ENCODE measurements at places on chromosomes 16 and 17.

DNA sequence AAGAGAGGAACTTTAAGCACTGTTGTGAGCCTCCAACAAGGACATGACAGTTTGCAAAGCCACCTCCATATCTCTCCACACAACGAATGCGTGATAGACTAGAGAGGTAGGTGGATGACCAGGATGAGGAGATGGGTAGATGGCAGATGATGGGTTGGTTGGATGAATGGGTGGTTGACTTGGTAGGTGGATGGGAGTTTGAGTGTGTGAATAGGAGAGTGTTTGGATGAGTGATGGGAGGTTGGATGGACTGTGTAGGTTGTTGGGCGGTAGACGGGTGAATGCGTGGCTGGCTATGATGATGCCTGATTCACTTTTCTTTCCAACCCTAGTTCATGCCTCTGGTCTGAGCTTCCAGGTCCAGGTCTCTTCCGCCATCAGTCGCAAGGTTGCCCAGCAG lies 4.1 kb downstream of the CDH16 start:
- no peak for DNase-seq

DNA sequence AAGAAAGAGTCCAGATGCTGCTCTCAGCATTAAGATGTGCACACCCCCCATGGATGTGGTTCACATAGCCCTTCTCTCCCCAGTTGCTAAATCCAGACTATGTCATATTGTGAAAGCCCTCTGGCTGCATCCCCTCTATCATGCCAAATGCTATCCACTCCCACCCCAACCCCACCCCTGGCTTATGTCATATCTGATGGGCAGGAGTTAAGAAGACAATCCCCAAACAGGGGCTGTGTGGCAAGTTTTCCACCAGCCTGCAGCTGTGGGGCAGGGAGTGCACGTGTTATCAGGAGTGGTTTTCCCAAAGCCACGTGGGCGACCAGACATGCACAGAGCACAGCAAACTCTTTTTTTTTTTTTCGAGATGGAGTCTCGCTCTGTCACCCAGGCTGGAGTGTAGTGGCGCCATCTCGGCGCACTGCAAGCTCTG lies 10.0 kb downstream of the FAM117A start:
- DNase-seq, result peak; percentile 82

GRCh38 chr17:82858376-82859126 lies 18.7 kb upstream of the ZNF750 start:
- no peak for DNase-seq

DNA sequence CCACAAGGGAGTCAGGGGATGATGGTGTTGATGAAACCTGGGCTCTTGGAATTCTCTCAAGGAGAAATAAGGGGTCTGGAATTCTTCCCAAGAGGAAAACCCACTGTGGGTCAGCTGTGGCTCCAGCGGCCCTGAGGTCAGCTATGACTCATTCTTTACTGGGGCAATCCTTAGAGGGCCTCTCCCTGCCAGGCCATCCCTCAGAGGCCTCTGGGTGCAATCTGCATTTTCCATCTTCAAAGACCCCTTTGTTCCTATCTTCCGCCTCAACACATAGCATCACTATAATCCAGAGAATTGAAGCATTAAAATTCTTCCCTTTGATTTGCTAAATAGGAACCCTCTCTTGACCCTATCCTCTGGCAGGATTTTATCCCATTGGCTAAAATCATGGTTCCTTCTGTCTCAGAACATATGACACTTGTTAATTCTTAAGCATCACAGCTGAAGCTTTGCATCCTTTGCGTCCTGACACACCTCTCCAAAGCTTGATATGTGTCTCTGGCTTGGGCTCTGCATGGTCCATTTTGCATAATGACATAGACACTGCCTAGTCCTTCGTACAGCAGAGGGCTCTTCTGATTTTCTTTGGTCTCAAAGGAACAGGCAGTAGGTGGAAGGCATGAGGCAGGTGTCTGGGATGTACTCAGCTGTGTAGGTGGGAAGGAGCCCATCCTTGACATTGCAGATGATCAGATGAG lies 4.4 kb upstream of the KRT37 start:
- no peak for DNase-seq

GRCh38 chr17:33106525-33107165 lies 115.0 kb downstream of the SPACA3 start:
- no peak for DNase-seq

- peak; percentile 62 for DNase-seq
Observed at GRCh38 chr17:81712468-81713003, 452 bp downstream of the SLC25A10 start.

DNA sequence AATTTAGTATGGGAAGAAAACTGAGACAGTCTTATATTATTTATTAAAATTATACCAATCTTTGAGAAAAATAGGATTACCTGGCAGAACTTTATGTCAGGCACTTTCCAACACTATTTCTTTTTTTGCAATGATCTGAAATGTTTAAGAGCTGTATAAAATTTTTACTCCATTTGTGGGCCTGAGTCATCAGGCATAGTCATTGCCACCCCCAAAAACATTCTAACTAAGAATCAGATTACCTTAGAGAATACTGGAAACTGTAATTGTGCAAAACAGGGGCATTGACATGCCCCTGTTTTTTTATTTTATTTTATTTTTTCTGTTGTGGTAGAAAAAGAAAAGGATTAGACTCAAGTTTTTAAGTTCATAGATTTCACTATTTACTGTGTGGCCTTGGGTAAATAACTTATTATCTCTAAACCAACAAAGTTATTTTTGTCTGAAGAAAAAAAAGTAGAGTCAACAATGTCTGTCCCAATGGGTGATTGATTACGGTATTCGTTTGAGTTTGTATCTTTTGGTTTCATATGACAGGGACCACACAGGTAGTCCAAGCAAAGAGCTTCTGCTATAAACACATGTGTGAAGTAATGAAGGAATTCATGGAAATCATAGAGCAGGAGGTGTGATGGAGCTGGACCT lies 24.6 kb downstream of the VAT1L start:
- no peak for DNase-seq

GRCh38 chr16:72921620-72922019 lies 126.3 kb downstream of the ZFHX3 start:
- peak; percentile 97 for DNase-seq

DNA sequence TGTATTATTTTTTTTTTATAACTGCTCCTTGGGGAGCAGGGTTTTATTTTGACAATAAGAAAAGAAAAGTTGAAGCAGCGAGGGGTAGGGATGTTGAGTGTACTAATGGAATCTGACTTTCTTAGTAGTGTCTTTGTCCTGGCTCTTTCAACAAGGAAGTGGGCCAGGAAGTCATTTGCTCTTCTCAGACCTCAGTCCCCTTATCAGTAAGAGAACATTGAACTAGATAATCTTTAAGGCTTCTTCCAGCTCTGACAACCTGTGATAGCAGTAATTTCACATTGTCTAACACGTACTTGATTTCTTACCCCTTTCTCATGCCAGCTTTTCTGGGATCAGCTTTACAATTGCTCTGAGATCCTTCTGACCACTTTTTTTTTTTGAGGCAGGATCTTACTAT lies 8.3 kb downstream of the LIG3 start:
- no peak for DNase-seq

GRCh38 chr17:36001110-36001771 lies at the start of gene CCL15:
CCL15 (minus strand) TSS chr17:36001553; CDS start chr17:36001492, 61 bp downstream.
- DNase-seq, result no peak

GRCh38 chr16:50160495-50161164 lies 7.5 kb downstream of the TENT4B start:
- DNase-seq, result no peak

DNA sequence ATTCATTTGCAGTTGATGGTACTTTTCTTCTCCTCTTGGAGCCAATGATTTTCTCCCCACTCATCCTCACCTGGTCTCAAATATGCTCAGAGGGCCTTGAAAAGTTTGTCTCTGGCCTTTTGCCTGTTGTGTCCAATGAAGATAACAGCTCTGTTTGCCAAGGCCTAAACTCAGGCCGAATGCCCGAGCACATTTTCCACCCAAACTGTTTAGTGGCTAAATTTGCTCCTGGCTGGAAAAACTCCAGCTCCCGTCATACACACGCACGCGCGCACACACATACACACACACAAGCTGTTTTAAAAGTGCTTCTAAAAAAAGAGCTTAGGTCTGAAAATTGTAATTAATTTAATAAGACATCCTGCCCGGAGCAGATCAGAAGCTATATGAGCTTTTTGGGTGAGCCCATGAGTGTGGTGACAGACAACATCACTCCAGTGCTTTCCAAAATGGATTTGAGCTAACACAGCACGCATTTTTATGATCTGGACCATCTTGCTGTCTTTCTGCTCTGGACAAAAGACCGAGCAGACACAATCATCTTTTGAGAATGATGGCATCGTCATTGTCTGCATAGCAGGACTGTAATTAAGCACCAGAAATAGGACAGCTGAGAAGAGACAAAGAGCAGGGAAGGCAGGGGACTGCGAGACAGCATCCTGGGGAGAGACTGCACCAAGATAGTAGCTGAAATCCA lies 48.9 kb downstream of the IRX6 start:
- DNase-seq, result peak; percentile 12

GRCh38 chr17:56995766-56996165 lies 17.8 kb downstream of the SCPEP1 start:
- no peak for DNase-seq
